ENCODE measurements at places on chromosomes 3 and 15.

DNA sequence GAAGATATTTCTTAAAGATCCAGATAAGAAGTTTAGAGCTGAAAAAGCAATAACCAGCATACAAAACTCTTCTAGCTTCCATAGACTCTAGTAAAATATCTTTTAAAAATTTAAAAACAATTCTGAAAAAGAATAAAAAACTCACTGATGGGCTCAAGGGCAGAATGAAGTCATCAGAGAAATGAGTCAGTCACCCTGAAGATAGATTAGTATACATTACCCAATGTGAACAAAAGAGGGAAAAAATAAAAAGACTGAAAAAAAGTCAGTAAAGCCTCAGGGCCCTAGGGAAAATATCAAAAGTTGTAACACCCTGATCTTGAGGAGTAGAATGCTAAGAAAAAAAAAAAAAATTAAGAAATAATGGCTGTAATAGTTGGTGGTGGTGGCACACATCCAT, 11.4 kb downstream of the DET1 start:
- no peak for DNase-seq

GRCh38 chr3:9595877-9596276, 42.3 kb upstream of the LHFPL4 start:
- no peak for DNase-seq

DNA sequence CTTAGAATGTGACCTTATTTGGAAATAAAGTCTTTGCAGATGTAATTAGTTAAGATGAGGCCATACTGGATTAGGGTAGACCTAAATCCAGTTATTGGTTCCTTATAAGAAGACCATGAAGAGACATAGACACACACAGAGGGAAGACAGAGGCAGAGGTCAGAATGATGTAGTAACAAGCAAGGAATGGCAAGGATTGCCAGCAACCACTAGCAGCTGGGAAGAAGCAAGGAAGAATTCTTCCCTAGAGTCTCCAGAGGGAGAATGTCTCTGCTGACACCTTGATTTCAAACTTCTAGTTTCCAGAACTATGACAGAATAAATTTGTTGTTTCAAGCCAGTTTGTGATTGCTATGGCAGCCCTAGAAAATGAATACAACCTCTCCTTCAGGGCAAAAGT, 116.7 kb downstream of the WDR76 start:
- no peak for DNase-seq

DNA sequence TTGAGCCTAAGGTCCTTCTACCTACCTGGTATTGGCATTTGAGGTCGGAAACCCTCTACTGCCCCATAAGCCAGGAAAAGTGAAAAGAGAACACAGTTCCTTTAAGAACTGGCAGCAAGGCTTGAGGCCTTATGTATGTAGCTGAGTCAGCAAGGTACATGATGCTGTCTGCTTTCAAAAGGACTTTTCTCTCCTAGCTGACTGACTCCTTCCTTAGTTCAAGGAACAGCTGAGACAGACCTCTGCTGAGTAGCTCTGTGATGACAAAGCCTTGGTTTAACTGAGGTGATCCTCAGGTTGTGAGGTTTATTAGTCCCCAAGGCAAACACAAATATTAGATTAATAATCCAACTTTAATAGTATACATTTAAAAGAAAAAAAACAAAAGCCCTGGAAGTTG, 45.8 kb downstream of the ADPGK start:
- DNase-seq, result no peak

DNA sequence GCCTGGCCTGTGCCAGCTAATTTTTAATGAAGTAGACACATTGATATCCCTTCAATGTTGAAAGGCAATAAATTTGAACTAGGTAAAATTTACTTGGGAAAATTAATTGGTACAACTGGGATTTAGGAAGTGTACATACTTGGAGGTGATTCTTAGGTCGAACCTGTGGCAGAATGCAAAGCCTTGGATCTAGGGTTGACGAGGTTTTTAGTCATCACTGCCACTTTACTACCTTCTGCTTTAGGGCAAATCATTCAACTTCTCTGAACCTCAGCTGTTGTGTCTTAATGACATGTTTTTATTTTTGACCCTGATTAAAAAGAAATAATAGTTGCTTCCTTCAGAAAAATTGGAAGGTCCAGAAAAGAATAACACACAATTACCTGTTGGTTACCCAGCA, 2.5 kb downstream of the APPL1 start:
- no peak for DNase-seq

DNA sequence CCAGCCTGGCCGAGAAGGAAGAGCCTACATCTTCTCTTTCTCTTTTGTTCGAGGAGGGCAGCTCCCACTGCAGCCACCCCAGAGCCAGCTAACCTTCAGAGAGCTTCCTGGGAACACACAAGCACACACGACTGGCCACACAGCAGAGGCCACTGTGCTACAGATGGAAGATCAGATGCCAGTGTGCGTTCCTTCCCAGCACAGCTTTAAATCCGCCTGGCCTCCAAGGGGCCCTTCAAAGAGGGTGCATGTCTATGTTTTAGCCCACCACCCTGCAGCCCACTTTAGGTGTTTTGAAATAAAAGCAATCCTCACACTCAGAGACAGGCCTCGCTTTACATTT, 12.4 kb downstream of the ALDH1A3 start:
- no peak for DNase-seq

DNA sequence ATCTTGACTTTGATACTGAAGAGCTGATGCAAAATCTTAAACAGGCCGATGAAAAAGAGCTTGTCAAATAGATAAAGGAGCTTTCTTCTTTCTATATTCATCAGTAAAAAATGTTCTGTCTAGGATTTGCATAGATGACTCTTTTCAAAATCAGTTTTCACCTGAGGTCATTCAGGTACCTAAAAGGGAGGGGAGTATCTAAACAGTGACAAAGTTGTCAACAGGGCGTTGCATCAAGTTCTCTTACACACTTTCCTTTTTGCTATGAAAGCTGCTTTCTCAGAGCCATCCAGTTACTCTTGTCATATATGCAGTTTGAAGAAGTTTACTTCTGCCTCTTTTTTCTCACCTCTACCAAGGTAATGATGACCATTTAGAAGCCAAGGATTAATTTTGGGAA, 60.0 kb downstream of the AKAP13 start:
- no peak for DNase-seq

DNA sequence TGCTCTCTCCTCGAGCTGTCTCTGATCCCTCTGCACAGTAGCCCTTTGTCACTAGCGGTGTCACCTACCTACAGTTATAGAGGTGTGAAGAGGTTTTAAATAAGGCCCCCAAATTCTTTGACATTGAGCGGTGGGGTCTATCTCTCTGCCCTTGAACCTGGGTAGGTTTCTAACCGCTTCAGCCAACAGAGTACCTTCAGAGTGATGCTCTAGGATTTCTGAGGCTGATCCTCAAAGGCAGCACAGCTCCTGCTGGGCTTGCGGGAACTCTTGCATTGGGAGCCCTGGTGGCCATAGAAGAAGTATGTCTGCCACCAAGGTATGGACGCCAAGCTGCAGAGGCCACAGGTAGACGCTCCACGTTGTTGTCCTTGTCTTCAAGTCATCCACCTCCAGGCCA, 35.7 kb downstream of the ADAMTS17 start:
- no peak for DNase-seq

DNA sequence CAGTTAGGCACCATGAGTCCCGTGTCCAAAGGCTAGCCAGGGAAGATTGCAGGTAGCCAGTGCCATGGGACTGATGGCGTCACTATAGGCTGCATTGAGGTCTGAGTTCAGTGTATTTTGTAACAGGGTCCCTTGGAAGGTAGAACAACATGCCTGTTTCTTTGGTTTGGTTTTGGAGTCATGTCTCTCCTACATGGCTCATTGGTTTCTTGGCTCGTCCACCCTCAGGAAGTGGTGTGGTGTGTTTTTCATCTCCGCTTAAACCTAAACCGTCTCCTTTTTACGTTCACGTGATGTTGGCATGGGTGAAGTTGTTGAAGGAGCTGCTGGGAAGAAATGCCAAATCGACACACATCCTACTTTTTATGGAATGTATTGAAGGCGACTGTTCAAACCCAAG, 71.6 kb downstream of the FLNB start:
- no peak for DNase-seq

All from activated effector memory CD4-positive, alpha-beta T cell treated with Interleukin-2 at 50 U/mL for 16 hours (primary cell).